Hematopoietic multipotent progenitor cell treated with erythropoietin and hydrocortisone succinate and interleukin-3 and kit ligand, for 15 days (in vitro differentiated cells): ENCODE measurements at places on chromosomes 2 and 18.

GRCh38 chr2:21165350-21165749 lies 41.6 kb downstream of the TDRD15 start:
- no peak for DNase-seq

GRCh38 chr2:74819702-74820101 lies 14.2 kb upstream of the HK2 start:
- no peak for DNase-seq

DNA sequence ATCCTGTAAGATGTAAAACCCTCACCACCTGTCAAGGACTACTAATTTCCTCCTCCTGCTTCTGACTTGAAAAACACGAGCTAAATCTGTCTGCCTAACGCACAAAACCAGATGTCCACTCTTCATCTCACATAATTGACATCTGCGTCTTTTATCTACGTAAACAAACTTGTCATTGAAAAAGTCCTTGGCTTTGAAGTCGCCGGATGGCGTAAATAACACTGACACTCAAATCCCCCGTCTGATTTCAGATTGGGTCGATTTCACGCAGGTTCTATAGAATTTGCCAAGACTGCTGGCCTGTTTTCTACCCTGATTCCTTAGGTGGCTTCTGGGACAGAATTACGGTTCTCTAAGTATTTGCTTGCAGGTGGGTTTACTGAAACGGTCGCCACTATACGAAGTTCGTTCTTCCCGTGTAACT lies 539 bp upstream of the MOB4 start:
- DNase-seq: peak; percentile 56

- no peak for DNase-seq
These were observed 211.5 kb downstream of the TMEM247 start for GRCh38 chr2:46690825-46691224.

- DNase-seq: no peak
These were observed 101.1 kb downstream of the PIGN start for GRCh38 chr18:62085756-62086155.

DNA sequence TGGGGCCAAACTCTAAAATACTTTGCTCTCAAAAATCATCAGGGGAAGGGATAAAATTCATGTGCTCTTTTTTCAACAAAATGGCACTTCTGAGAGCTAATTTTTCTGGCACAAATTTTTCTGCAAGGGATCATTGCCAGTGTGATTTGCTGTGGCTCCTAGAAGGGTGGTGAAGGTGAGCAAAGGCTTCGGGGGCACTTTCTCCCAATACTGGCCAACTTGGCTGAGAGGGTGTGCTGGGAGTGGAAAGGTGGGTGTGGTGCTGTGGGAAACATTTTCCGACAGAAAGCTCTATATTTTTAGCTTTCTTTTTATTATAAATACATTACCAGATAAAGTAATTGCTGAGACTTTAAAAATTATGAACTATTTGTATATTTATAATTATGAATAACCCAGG lies 419 bp downstream of the SMYD1 start:
- DNase-seq: no peak

DNA sequence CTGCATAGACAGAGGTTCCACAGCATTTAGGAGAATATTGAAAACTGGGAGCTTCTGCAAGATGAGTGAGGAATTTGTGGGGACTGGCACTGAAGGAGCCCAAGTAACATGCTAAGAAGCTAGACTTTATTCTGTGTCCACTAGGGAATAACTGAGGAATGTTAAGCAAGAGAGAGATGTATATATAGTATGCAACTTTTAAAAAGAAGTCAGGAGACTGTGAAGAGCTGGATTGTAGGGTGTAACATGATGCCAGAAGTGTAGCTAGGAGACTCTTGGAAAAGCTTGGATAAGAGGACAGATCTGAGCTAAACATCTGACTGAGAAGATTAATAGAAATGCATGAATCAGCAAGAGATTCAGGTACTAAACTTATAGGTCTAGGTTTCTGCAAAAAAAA lies 270.6 kb upstream of the MMADHC start:
- DNase-seq: no peak

- no peak for DNase-seq
These were observed 75.3 kb upstream of the FOSL2 start for GRCh38 chr2:28317390-28317789.

DNA sequence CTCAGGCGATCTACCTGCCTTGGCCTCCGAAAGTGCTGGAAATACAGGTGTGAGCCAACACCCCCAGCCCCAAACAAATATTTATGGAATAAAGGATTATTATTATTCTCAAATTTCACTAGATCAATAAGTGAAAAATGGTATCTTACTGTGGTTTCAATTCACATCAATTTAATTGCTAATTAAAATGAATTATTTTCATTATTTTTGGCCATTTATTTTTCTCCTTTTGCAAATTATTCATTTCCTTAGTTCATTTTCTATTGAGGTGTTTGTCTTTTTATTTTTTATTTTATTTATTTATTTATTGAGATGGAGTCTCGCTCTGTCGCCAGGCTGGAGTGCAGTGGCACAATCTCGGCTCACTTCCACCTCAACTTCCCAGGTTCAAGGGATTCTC lies 11.9 kb upstream of the HS6ST1 start:
- no peak for DNase-seq

GRCh38 chr2:43024515-43025011 lies 201.8 kb downstream of the ZFP36L2 start:
- no peak for DNase-seq

DNA sequence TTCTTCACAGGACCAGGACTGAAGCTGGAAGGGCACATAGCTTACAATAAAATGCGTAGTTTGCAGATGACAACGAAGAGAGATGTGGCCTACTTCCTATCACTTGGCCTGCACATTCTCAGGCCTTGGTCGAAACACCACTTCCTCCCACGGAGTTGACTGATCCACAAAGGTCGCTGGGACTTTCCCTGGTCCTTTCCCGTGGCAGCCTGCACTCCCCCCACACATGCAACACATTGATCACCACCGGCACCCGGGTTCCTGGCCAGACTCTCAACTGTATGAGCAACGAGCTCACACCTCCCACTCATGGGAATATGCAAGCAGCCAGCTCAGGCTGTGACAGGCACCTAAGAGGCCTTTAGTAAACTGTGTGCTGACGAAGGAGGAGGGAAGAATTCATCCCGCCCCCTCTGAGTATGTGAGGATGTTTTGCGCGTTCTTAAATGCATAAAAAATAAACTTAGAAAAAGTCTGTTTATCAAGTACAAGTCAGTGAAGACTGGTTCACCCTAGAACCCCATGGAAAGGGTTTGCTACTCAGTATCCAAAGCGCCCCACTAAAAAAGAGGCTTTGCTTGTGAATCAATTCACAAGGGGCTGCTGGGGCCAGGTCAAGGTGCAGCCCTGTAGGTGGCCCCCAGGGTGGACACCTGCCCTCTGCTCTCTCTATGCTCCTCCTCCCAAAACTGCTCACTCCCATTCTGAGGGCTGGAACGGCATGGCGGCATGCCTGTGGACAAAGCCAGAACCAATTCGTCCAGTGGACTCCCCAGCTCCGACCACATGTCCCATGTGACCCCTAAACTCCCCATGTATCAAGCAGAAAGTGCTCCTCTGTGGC lies 154.3 kb downstream of the EIPR1 start:
- no peak for DNase-seq

DNA sequence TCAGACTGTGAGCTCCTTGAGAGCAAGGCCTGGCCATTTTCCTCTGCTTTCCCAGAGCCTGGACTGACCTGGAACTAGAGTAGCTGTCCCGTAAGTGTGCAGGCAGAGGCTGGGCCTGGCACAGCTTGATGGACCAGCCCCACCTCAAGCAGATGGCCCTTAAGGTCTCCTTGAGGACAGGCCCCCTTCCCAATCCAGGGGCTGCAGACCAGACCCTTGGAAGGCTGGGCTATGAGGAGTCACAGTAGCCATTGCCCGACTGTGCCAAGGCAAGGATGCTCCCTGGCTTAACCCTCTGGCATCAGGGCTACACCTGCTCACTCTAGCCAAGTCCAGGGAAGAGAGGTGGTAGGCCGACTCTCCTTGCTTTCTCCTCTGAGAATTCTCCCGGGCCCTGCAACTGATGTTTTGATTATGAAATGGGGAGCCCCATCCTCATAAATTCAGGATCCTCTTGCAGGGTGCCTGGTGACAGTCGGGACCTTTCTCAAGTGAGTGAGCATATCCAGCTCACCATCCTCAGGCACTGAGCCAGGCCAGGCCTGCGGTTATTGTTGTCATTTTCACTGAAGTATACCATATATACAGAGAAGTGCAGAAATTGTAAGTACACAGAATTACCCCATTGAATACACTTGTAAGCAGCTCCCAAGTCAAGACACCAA lies 51.7 kb downstream of the DPYSL5 start:
- no peak for DNase-seq

- DNase-seq: no peak
These were observed 16.7 kb downstream of the DSG4 start for GRCh38 chr18:31393286-31393685.
